ENCODE measurements at places on chromosomes 6 and 20. TPM values are rescaled to one million over a fixed set of nuclear protein-coding genes. Genes with fewer than 3 reads are reported as not detected.

GRCh38 chr6:164692772-164693510, 616.5 kb downstream of the C6orf118 start:
- DNase-seq = no peak

- DNase-seq = no peak
Observed at GRCh38 chr6:13120483-13121482, 207.6 kb downstream of the TBC1D7 start.

MCCD1 gene
- total RNA-seq = not detected

SRC gene
- total RNA-seq = 9.2 TPM

GRCh38 chr6:154343473-154344308, 12.9 kb downstream of the IPCEF1 start:
- no peak for DNase-seq

ERVFRD-1 gene
- total RNA-seq = not detected

GLYATL3 gene
- not detected for total RNA-seq

TMEM74B gene
- 6.5 TPM for total RNA-seq

PTCRA gene
- total RNA-seq = not detected

- no peak for DNase-seq
Observed at GRCh38 chr6:169005166-169005565, 248.5 kb downstream of the THBS2 start.

DNA sequence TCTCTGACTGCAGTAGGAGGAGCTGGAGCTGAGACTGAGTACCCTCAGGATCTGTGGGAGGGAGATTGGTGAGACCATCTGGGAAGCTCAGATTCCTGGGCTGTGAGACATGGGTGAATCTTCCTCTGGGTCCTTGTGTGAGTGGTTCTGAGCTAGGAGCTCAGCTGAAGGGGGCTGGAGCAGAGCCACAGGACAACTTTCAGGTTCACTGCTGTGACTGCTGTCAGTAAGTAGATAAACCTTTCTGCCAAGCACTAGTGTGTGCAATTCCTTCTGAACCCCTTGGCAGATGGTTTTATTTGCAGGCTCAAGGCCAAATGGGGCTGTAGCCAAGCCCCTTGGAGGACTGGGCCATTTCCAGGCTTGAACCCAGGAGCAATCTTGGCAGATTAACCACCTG, 49.6 kb upstream of the SNAP91 start:
- DNase-seq = no peak

MARCKS gene
- 23.0 TPM for total RNA-seq

GRCh38 chr6:18392346-18392877, 5.3 kb downstream of the RNF144B start:
- no peak for DNase-seq

DNA sequence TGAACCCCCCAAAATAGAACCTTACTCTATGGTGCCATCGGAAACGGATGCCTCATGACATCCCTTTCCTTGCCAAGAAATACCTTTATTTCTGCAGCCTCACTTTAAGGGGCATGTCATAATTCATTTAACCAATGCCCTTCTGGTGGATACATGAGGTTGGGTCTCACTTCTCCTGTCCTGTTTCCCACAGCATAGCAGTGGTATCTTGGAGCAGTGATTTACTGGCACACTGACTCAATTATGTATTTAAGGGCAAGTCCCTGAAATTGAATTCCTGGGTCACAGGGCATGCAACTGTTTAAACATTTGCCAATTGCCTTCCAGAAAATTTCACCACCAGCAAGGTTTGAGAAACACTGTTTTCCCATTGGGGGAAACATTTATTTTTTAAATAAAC, 639 bp upstream of the LBP start:
- DNase-seq = no peak

B4GALT5 gene
- total RNA-seq = 32.6 TPM

CGAS gene
- 2.2 TPM for total RNA-seq

RAD21L1 gene
- total RNA-seq = not detected

GHRH gene
- total RNA-seq = 10.7 TPM

DNA sequence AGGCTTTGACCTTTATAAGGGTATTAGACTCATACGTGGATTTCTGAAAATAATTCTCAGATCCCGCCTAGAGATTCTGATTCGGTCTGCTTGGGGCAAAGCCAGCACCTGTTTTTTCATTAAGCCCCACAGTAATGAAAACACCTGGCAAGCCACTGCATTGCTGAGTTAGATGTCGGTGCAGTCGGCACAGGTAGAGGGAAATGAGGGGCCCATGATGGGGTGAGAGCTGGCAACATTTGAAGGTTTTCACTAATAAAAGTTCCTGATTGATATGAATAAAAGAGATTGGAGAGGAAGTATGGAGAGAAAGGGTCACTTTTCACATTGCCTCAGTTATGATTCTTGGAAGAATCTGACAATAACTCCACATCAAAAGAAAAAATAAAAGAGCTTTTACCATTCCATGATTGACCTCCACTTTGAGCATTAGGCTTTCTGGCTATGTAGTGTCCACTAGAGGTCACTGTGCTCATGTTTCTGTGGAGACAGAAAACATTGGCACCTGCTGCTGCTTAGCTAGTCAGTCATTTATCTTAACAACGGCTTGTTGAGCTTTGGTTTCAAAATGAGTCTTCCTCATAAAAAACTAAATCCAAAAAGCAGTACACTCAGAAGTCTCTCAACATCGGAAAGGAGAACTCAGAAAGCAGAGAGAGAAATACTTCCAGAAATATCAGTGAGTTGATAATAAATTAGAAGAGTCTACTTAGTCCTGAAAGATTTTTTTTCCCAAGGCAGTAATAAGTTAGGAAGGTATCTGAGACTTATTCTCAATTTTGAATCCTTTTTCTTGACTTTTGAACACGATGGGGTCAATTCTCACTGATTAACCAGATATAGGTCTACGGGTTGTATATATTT, 53.3 kb upstream of the KLHL31 start:
- DNase-seq = no peak

CFAP61 gene
- 1.0 TPM for total RNA-seq

HUS1B gene
- total RNA-seq = not detected

TTLL9 gene
- 0.13 TPM for total RNA-seq
